ENCODE measurements at places on chromosomes 3 and 15.

DNA sequence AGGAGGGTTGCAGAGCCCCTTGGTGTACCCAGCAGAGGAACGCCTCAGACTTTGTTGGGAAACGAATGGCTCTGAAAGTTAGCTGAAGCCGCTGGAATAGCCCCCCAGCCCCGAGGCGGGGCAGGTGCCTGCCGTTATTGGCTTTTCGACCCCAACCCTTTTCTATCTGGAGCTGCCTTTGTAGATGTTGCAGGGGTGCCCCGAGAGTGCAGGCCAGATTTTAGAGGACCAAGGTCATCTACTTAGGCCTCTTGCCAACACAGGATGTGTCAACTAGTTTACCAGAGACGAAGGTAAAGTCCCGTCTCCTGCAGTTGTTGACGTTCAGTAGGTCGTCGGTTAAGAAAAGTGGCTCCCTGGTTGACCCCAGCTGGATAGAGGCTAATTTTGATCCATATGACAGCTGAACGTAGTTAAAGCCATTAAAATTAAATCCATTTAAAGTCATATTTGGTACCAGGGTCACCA, 579 bp upstream of the UBE3A start:
- no peak for DNase-seq

GRCh38 chr3:101940521-101941317, 91.4 kb downstream of the NFKBIZ start:
- no peak for DNase-seq

DNA sequence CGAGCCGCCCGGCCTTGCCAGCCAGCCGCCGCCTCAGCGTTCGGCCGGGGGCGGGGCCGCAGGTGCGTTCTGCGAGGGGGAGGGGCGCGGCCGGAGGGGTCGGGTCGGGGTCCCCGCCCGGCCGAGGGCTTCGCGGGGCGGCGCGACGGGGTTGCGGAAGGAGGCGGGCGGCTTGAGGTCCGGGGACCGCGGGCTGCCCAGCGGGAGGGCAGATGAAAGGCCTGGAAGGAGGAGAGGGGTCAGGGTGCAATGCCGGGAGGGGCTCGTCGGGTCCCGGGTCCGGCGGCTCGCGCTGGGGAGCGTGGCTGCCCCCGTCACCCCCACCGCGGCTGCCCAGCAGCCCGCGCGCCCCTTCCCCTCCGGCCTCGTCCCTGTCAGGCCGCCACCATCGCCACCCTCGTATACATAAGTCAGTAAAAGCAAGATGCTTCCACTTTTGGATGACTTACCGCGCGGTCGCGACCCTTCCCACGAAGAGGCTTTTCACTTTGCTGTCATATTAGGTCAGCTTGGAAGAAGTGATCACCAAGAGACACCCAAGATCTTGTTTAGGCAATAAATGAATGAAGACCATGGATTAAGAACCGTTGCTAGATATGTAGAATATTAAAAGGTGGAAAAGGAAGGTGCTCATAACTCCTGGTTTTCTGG, 620 bp upstream of the ANP32A start:
- peak; percentile 16 for DNase-seq

DNA sequence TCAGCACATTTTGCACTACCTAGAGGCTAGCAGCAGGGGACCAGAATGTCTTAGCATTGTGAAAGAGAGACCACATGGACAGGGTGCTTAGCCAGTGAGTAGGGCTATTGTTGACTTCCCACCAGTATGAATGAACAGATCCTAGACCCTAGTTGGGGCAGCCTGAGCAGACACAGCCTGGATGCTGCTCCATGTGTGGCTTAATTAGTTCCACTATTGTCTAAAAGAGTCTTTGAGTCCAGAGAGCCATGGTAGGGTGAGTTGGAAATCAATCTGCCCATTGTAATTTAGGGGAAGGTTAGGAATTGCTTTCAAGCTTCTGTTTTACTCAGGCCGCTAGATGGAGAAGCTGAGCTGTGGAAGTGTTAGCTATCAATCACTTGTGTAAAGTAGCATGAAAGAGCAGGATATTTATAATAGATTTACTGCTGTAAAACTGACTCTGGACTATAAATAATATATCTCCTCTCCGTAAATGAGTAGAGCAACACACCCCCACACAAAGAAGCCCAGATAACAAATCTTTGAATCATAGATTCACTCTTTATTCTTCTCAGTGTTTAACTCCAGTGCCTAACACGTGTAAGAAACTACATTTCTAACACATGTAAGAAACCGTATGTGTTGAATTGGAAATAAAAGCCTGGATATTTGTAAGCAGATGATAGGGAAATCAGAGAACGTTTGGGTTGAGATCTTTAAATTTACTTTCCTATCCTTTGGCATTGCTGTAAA, 4.1 kb upstream of the GCSAM start:
- DNase-seq, result no peak

GRCh38 chr3:48532271-48532976, 24.2 kb downstream of the PFKFB4 start:
- no peak for DNase-seq

GRCh38 chr3:58680879-58681525, 14.4 kb upstream of the FAM3D start:
- no peak for DNase-seq

DNA sequence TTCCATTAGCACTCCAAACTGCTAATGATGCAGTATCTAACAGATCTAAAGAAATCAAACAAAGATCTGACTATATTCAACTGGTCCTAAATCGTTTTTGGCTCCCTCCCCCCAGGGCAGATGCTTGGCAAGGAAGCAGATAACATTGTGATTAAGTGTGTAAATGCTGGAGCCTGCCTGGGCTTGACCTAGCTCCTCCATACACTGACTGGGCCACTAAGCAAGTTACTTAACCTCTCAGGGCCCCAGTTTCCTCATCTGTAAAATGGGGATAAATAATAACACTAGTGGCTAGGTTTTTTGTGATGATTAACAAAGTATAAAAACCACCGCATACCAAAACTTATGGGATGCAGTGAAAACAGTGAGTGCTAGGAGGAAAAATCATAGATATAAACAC, 9.2 kb downstream of the EID1 start:
- no peak for DNase-seq

DNA sequence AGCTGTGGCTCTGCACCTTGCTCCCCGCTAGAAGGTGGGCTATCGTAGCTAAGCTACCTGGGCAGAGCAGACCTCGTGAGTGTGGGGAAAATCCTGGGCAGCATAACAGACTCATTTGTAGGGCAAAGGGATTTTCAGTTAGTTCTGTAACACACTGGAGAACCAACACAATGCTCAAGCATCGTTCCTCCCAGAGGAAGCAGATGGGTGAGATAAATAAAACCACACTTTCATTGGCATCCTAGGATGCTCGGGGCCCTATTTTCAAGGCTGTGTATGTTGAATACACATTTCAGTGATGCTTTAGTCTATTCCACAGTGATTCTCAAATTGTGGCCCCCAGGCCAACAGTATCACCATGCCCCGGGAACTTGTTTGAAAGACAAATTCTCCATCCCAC, 20.0 kb downstream of the LIPC start:
- DNase-seq, result no peak

GRCh38 chr15:24678485-24678884, 2.9 kb downstream of the NPAP1 start:
- no peak for DNase-seq

DNA sequence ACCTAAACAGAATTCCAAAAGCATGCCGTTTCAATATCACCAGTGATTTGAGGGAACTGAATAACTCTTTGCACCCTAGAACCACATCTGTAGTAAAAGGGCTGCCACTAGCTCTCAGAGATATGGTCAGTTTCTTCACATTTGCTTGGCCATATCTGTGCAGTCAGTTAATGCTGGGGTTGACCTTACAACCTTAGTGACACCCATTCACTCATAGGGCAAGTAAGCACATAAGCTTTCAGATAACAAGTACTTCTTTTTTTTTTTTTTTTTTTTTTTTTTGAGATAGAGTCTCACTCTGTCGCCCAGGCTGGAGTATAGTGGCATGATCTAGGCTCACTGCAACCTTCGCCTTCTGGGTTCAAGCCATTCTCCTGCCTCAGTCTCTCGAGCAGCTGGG, 20.4 kb upstream of the FSIP1 start:
- DNase-seq, result no peak

DNA sequence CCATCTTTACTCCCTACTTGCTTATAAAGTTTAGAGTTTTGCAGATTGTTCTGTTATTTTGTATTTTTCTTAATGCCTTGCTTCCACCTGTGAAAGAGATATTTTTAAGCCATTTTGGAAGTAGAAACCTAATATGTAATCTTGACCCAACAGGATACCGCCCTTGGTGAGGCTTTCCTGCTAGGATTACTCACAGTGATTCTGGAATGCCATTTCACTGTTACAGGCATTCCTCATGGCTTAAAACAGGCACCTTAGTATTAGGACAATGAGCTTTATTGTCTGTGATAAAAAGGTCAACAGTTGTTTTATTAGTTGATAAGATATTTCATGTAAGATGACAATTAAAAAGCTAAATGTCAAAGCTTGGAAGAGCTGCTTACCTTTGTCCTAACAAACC, 58.2 kb downstream of the PHLDB2 start:
- DNase-seq, result no peak

DNA sequence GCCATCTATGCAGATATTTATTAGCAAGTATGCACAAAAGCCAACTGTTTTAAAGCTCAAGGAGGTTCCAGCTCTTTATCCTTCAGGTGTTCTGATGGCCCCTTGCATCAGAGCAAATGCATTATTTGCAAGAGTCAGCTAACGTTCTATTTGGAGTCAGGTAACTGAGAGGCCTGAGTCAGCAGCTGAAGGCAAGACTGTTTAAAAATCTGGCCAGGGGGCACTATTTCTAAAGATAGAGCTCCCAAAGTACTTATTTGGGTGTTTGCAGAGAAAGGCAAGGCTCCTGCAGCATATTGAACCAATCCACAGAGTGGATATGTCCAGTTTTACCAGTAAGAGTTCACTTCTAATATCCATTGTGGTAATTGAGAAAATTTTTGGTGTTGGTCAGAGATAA, 146.1 kb downstream of the LRTM1 start:
- no peak for DNase-seq

GRCh38 chr3:23549148-23549910, 256.4 kb upstream of the UBE2E1 start:
- no peak for DNase-seq

Data from stimulated activated CD4-positive, alpha-beta T cell treated with anti-CD3 and anti-CD28 coated beads, Interleukin-12 subunit alpha, Interleukin-12 subunit beta, amount 100 ng/mL, for 4 hours (primary cell).